Suprapubic skin (tissue), 4 donors: ENCODE measurements at places on chromosomes 7 and 10. TPM values are rescaled to one million over a fixed set of nuclear protein-coding genes. Genes with fewer than 3 reads are reported as not detected.

POM121 gene
- 29.1 TPM for total RNA-seq

KIAA1549 gene
- 1.4 TPM for total RNA-seq

DNA sequence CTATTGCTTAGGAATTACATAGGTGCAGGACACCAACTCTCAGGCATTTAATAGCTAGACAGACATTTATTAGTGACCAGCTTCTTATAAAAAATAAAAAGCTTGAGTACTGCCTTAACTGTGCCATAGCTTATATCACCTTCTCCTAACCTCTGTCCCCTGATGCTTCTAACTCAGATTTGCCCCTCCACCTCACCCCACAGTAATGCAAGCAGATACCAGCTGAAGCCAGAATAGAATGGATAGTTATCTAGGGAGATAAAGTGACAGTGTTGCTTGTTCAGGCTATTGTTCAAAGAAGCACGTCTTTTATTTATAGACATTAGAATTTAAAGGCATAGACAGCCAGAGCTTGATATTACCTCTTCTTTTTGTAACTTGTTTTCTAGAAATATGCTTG, 99.6 kb upstream of the GLCCI1 start:
- DNase-seq, result no peak

DNA sequence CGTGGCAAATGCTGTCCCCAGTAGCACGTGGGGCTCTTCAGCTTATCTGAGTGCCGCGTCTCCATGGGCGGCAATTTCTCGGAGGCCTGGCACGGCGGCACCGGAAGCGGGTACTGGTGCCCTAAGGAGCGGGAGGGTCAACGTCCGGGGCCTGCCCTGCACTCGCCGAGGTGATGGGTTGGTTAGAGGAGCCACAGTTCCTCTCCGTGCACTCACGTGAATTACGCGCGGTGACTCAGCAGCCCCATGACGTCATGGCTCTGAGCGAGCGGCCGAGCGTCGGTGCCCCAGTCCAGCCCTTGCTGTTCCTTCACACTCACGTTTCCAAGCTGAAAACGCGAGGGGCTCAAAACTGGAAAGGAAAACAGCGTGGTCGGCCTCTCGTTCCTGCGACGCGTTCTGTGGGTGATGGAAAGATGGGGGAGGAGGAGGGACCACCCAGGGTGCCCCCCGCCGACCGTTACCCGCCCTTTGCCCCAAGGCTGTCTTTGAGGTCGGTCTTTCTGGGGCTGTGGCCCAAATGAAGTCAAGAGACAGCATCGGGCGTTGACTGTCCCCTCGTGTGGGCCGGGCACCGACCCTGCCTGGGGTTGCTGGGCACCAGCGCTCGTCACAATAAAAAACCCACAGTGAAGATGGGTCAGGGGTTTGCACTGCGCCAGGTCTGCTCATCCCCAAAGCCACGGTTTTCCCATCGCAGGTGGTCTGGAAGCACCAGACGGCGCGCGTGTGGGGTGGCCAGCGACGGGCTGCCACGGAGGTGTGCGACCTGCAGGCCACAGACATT, 70.4 kb upstream of the CFAP46 start:
- no peak for DNase-seq

GRCh38 chr7:141708351-141708750, at the start of gene WEE2:
TSS of gene WEE2 (plus strand) at chr7:141708353. CDS start at chr7:141708759, 406 bp downstream.
- DNase-seq, result no peak

DNA sequence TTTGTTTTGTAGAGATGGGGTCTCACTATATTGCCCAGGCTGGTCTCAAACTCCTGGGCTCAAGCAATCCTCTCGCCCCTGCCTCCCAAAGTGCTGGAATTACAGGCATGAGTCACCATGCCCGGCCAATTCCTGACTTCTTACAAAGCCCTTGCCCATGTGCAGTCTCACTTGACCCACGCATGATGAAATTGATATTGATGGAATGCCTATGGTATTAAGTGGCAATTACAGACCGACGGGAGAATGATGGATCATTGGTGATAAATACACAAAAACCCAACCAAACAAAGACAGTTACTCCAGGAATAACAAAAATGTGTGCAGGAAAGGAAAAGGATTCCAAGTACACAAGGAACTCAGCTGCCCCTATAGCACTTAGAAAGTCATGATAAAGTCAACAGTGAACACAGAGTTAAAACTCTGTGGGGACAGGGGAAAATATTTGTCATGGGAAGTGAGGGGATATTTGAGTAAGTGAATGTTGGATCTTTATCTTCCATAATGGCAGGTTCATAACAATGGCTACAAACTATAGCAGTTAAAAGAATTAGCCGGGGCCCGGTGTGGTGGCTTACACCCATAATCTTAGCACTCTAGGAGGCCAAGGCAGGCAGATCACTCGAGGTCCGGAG, 21.6 kb downstream of the HIP1 start:
- DNase-seq, result no peak

DNA sequence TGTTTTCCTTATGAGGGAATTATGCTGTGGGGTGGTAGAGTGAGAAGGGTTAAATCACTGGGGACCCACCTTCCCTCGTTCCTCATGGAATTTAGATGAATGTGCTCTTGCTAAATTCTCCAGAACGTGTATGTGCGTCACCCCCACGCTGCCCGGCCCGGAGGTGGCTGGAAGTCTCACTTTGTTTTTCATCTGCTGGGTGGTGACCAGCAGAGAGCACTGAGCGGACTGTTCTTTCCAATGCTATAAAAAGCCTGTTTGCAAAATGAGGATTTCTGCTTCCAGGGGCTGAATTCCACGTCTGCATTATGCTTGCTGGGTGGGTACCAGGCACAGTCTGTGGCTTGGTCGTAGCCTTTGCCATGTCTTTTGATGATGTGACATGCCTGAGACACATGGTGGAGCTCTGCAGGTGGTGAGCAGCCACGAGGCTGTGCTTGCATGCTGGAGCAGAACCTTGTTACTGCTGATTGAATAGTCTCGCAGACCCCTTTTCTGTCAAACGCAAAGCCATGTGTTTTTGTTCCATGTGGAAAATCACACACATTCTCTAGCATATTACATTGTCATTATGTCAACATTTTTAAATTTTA, 31.9 kb upstream of the INSYN2A start:
- no peak for DNase-seq

- DNase-seq, result no peak
Measured at GRCh38 chr10:130407052-130407451, 270.9 kb downstream of the GLRX3 start.
